HFFc6 (cell line): ENCODE measurements at places on chromosomes 13 and 19.

DNA sequence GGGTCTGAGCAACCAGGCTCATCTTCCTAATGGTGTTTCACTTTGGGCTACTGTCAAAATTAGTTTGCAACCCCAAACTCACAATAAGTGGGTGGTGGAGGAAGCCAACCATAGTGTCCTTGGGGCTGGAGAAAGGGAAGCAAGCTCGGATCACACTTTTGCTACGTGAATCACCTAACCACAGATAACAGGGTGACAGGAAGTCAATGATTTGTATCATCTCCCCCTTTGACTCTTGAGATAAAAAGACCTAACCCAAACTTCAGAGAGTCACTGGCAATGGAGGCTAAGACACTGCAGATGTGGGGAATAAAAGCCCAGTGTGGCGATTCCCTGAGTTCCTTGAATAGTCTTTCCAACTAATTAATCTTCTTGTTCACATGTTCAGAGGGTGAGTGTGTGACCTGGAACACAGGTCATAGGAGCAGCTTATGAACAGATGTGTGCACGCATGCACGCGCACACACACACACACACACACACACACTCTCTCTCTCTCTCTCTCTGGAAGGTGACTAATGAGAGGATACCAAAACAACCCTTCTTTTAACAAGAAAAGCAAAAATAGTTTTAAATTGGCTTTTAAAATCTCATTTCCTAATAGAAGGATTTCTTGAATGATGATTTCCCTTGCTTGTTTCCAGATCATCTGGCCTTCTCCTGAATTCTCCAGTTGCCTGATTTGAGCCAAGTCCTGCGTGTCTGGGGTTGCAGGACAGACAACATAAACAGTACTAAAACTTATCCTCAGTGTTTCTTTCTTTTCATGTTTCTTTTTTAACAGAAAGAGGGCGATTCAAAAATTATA is 21.2 kb upstream of the DOCK9 start:
- DNase-seq: peak; percentile 35

- DNase-seq: no peak
These were observed 203.0 kb downstream of the KLF5 start for GRCh38 chr13:73261739-73262216.

- DNase-seq: no peak
These were observed 147.7 kb upstream of the VSTM2B start for GRCh38 chr19:29378126-29378525.

- no peak for DNase-seq
These were observed 491.2 kb downstream of the COG6 start for GRCh38 chr13:40146611-40147117.

DNA sequence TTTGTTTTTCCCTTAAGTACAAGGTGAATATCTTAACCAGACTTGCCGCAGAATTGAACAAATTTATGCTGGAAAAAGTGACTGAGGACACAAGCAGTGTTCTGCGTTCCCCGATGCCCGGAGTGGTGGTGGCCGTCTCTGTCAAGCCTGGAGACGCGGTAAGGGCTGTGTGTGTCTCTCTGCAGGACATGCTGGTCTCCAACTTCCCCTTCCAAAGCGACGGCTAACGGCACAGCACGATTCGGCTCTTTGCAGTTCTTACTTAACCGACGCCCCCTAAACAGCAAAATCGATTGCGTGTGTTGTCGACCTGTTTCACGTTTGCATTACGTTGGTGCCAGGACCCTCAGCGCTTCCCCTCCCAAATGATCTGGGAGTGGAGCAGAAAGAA is 73.2 kb downstream of the GGACT start:
- no peak for DNase-seq

GRCh38 chr13:79727086-79727485 is 246.1 kb downstream of the NDFIP2 start:
- DNase-seq: no peak

GRCh38 chr13:95756072-95756471 is 79.1 kb downstream of the DNAJC3 start:
- no peak for DNase-seq
